ENCODE measurements at places on chromosomes 6 and 20.

DNA sequence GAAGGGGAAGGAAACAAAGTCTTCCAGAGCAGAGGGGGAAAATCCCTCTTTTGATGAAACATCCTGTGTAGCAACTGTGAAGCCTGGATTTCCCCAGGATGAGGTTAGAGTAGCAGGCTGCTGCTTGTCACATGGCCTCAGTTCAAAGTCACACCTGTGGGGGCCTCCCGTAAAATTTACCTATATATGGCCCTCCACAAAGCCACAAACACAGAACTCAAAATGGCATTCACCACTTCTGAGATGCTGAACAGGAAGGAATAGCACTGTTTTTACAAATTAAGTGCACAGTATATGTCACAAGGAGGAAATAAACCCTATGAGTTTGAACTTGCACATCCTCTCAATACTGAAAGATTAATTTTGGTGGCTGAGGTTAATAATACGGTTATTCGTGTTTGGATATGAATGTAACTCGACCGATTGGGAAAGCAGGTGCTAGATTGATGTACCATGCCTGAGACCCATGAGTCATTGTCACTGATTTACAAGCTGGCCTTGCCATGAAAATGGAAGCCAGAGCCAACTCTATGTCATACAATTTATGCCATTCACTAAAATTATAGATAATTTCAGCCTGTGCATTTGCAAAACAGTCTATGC lies 70.6 kb downstream of the SGK1 start:
- no peak for DNase-seq

GRCh38 chr6:122374307-122374706 lies 25.1 kb upstream of the HSF2 start:
- DNase-seq: no peak

DNA sequence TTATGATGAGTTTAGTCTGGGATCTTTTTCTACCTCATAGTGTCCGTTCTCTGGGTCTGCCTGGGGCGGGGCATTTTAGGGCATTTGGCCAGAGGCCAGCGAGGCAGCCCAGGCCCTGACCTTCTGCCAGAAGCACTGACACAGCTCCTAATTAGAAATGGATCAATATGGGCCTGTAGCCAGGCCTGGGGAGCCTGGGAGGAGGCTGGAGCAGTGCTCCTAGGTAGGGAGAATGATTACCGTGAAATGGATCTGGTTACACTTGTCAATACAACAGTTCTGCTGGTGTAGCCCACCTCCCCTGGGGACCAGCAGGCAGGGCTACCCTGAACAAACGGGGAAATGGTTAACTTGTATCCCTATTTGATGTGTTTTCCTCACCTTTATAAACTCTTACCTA lies 23.0 kb downstream of the RALY start:
- DNase-seq: no peak

DNA sequence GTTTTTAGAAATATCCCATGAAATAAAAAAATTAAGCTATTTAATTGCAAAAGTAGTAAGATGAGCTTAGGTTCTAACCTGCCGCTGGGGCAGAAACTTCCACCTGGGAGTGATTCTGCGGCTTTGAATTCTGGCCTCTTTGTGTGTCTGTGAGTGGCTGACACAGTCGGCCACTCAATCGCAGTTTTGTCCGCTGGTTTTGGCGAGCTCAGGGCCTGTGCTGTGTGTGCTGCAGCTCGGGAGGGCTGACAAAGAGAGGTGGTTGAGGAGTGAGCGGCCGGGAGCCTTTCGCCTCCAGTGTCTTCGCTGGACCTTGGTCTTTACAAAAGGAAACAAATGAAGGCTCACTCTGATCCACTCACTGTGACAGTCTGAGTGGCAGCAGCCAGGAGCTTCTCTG lies 128.4 kb downstream of the TIAM2 start:
- no peak for DNase-seq

DNA sequence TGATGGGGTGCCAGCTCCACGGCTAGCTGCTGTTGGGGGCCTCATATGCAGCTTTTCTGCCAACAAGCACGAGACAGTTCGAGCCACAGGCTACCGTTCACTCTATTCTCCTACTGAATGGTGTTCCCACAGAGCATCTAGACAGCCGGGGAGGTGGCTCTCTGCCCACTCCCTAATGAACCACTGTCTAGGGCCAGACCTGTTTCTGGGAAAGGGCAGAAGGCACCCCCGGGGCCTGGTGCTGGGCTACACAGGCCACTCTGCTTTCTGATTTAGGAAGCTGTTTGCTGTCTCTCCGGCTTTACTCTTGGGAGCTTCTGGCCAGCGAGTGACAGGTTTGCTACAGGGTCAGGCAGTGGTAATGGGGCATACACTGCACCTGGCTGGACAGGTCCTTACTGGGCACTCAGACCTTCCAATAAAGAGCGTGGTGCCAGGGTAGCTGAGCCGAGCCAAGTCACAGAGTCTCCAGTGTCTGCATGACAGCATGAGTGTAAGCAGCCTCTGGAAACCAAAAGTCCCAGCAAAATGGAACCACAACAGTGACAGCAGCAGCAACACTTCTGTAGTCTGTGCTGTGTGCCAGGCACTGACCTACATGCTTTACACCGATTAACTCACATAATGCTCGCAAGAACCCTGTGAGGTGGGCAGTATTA lies 8.4 kb downstream of the CCDC167 start:
- no peak for DNase-seq

DNA sequence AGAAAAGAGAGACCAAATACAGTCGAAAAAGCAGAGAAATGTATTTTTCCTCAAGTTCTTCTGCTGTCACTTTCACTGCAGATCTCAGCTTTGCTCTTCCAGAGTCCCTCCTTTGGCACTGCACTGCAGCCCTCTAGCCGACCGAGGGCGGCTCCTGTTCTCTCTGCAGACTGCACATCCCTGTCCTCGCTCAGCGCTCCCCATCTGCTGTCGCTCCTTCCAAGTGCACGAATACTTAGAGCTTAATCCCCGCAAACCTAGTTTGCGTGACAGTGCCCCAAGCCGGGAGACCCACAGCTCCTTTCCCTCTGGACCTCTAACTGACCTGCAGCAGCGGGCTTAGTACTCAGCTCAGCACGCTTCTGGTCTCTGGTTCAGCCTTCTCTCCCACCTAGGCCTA lies 15.2 kb downstream of the RPP21 start:
- no peak for DNase-seq

DNA sequence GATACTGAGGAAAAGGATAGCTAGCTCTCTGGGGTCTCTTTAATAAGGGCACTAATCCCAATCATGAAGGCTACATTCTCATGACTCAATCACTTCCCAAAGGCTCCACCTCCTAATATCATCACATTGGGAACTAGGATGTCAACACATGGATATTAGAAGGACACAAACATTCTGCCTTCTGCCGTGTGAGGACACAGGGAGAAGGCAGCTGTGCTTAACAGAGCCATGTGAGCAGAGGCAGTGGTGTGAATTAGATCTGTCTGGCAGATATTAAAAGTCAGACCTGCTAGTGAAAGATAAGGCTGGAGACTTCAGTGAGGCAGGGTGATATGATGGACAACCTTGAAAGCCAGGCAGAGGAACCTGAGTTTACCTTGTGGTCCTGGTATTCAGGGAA lies 341.9 kb downstream of the ARHGAP18 start:
- DNase-seq: no peak

- DNase-seq: no peak
Measured at GRCh38 chr20:59120919-59121318, 42.7 kb upstream of the ZNF831 start.

- peak; percentile 40 for DNase-seq
Measured at GRCh38 chr6:126812651-126813050, 305.8 kb upstream of the RSPO3 start.

- peak; percentile 57 for DNase-seq
Measured at GRCh38 chr6:113734982-113735381, 122.2 kb upstream of the MARCKS start.

DNA sequence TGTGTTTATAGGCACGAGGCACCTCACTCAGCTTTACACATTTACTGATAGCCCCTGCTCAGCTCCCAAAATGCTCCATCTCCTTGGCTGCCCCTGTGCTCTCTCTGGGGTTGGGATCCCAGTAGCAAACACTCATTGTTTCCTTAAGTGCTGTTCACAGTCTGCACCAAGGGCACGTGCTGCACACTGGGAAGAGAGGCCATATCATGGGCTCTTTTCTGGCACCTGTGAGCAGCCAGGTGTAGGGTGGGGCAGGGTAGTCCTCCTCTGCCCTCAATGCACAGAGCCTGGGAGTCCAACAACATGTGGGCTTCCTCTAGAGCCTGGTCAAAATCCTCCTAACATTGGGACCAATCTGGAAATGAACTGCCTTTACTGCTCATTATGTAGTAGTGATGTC lies 67.9 kb downstream of the BANF2 start:
- DNase-seq: no peak

Data from fibroblast of skin of abdomen (primary cell).